ENCODE measurements at places on chromosomes 16 and 17.

DNA sequence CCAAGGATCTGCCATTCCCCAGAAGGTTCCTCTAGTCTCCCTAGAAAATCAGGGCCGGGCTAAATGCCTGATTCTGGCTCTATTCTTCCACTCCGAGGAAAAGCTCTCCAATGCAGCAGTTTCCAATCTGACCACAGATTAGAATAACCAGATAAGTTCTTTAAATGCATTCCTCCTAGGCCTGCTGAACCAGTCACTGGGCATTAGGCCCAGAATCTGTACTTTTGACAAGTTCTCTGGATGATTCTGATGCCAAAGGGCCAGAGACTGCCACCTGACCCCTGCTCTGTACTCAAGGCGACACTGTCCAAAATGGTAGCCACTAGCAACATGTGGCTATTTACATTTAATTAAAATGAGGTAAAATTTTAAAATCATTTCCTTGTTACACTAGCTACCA lies 22.3 kb downstream of the MAP3K14 start:
- DNase-seq, result no peak

- DNase-seq, result no peak
Measured at GRCh38 chr16:57797526-57798266, 4.6 kb downstream of the KIFC3 start.

DNA sequence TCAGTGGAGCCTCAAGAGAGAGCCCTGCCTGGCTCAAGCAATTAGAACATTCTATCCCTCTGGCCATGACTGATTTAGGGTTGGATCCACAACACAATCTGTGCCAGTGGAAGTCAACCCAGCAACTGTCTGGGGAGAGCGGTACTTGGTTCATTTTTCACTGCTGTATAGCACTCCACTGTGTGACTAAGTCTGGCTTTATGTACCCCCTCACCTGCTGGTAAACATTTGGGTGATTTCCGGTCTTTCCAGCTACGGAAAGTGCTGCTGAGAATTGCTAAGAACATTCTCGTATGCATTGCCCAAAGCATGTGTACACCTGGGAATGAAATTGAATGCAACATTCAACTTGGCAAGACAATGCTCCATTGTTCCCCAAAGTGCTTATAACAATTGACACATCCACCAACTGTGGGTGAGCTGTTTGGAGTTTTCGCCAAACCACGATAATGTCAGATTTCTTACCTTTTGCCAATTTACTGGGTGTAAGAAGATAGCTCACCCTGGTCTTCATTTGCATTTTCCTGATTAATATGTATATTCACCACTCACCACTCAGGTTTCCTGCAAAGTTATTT lies 63.5 kb upstream of the MED9 start:
- no peak for DNase-seq

DNA sequence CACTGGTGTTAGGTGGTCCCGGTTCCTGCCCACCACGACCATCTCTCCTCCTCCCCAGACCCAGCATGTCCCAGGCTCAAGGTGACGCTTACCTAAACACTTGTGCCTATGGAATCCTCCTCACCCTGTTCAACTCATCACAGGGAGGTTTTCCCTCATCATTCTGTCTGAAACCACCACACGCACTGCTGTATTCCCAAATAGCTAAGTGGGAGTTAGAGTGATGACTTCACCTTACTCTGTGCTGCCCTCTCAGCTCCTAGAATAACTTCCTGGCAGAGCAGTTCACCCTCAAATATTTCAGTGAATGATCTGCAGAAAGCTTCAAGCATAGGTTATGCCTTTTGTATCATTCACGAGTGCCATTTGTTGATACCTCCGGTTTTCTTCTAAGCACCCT lies 216.5 kb downstream of the CPPED1 start:
- DNase-seq, result no peak

DNA sequence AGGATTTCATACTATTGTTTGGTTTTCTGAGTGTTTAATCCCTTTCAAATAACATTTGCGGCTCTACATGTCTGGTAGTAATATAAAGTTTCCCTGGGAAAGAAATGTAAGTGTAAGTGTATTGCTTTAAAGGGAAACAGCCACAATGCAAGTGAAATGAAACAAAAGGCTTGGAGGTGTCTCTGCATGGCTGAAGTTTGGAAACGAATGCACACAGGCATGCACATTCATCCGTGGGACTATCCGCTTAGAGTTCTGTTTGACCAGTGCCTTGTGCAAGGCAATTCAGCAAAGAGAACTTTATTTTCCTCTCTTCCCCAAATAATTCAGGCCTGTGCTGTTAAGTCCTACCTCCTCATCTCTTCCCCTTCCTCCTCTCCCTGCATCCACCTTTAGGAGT lies 56.1 kb upstream of the MRTFB start:
- no peak for DNase-seq

DNA sequence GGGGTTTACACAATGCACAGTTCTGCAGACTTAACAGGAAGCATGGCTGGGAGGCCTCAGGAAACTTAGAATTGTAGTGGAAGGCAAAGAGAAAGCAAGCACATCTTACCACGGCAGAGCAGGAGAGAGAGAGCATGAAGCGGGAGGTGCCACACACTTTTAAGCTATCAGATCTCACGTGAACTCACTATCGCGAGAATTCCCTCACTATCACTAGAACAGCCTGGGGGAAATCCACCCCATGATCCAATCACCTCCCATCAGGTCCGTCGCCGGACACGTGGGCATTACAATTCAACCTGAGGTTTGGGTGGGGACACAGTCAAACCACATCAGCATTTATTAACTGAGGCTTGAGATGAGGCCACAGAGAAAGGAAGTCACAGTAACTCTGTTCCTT lies 326.7 kb downstream of the C16orf95 start:
- no peak for DNase-seq

- DNase-seq, result no peak
Measured at GRCh38 chr16:88005181-88005581, 53.9 kb downstream of the BANP start.

- no peak for DNase-seq
Measured at GRCh38 chr17:70239391-70239826, 70.1 kb downstream of the KCNJ2 start.

GRCh38 chr16:9340526-9341256 lies 249.2 kb downstream of the HAPSTR1 start:
- no peak for DNase-seq

DNA sequence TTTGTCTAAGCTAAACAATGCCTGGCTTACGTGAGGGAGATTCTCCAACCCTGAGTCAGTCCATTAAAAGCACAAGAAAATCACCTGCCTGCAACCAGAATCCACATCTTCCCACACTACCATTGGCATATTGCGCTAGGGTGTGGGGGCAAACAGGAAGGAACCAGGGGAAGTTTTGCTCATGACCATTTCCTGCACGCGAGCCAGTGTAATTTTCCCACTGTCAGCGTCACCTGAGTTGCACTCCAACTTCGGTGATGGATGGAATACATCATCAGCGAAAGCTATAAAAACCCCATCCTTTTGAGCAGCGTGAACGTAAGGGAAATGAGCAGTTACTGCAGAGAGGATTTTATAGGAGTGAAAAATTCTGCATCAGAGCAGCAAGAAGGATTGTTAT lies 167.9 kb upstream of the NOL11 start:
- DNase-seq, result no peak

DNA sequence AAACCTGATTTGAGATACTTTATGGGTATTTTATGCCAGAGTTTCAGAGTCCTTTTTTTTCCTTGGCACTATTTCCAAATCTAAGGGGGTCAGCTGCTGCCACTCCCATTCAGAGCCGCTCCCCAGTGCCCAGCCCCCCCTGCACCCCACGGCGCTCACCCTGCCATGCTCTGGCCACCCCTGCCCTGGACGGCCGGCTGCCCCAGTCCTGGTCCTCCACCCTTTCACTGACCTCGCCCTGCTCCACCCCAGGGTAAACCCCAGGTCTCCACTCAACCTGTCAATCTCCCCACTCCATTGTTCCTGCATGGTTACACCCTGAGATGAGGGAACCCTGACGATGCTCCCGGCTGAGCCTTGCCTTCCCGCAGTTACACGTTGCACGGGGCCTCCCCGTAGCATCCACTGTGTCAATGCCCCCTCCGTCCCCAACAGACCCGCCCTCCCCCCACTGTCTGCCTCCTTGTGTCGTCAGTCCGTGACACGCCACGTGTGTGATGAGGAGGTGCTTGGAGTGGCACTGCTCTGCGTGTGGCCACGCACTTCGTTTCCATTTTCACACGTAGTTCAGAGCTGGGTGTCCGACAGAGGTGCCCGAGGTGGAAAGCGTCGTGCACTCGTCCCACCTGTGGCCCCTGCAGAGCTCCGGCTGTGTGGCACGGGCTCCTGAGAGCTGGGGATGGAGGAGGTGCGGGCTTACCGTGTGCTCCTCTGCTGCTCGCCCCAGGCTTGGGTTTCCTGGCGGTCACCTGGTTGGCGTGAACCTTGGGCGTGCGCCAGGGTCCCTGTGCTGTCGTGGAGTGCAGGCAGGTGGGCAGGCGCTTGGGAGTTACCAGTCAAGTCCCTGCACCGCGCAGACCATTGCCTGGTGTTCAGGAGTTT lies 116.5 kb downstream of the BANP start:
- no peak for DNase-seq

GRCh38 chr16:6837722-6838121 lies 494.9 kb upstream of the RBFOX1 start:
- DNase-seq, result no peak

- no peak for DNase-seq
Measured at GRCh38 chr16:46747777-46748651, at the start of gene MYLK3. MYLK3 (minus strand) TSS chr16:46748344; CDS start chr16:46748193, 151 bp downstream.

DNA sequence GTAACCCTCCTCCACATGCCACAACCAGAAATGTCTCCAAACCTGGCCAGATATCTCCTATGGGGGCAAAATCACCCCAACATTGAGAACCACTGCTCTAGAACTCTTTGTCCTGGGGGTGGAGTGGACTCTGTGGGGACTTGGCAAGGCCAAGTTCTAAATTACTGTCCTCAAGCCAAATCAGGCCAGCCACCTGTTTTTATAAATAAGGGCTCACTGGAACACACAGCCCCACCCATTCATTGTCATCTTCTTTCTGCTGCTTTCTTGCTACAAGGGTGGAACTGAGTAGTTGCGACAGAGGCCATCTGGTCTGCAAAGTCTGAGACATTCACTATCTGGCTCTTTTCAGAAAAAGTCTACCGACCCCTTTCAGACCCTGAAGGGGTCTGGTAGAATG lies 26.8 kb upstream of the TMEM220 start:
- DNase-seq, result no peak

- no peak for DNase-seq
Measured at GRCh38 chr16:70577256-70577698, 53.7 kb downstream of the SF3B3 start.

- no peak for DNase-seq
Measured at GRCh38 chr17:80212511-80212910, 7.6 kb downstream of the SGSH start.

DNA sequence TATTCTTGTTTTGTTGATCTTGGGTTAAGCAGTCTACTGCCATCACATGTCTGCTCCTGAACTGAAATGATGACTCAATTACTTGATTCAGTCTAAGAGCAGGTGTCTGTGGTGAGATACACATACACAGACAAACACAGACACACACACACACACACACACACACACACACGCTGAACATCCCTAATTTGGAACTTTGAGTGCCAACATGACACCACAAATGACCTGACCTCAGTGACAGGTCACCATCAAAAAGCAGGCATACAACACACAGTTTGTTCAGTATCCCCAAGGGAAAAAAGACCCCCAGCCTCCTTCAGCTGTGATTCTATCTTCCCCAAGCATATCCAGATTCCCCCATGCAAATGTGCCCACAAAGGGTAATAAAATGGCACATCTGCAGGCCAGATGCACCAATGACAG lies 130.1 kb upstream of the TMEM97 start:
- DNase-seq, result no peak

DNA sequence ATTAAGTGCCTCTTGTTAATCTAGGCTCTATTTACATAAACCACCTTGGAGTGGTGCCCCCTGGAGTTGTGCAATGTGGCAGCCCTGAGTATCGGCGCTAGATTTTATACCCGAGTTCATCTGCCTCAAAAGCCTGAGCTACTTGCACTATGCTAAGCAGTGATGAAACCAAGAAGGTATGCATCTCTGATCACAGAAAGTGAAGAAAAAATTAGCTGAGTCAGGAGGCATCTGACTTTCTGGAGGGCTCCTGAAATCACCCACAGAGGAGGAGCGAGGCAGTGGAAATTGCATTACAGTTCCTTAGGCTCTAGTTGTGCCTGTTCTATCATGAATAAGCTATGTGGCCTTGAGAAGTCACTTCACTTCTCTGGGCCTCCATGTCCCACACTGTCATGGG lies 80.3 kb upstream of the PSMD7 start:
- DNase-seq, result no peak

DNA sequence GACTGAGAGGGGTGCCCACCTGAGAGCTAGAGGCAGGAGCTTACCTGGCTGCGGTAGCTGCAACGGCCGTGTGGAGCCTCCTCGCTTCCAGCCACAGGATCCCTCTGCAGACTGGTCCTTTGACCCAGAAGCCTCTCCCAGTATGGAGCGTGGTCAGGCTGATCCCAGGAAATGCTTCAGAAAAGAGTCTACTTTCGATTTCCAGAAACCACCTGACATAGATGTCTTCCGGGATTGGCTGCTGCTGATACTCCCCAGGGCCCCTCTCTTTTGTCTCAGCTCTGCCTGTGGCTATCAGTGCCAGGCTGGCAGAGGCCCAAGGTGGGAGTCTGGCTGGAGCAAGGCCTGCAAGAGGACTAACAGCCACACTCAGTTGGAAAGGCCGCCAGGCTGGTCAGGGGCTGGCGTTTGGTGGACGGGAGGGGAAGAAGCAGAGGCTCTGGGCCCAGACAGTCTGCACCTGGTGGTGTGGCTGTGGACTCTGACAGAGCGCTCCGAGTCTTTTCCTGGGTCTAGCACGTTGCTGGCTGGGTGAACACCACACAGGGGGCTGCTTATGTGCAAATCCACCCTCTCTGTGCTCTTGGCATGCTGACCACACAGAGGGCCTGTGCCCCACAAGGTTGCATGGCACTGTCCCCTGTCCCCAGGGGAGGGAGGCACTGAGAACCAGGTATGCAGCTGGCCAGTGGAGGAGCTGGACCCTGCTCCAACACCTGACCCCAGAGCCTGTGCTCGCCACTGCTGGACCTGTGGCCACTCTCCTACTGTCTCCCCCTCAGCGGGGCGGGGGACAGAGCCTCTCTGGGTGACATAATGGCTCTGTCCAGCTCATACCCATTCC lies at the start of gene LGALS3BP:
Gene LGALS3BP, minus strand, starts transcription at position 144 of the 844 bp plus-strand sequence. CDS start 2,732 bp downstream, outside the sequence.
- no peak for DNase-seq

- no peak for DNase-seq
Measured at GRCh38 chr17:82025401-82026107, 2.4 kb downstream of the LRRC45 start.

GRCh38 chr16:11126399-11127054 lies 129.5 kb downstream of the SOCS1 start:
- DNase-seq, result no peak

GRCh38 chr16:81198635-81199034 lies 39.9 kb upstream of the BCO1 start:
- DNase-seq, result no peak

DNA sequence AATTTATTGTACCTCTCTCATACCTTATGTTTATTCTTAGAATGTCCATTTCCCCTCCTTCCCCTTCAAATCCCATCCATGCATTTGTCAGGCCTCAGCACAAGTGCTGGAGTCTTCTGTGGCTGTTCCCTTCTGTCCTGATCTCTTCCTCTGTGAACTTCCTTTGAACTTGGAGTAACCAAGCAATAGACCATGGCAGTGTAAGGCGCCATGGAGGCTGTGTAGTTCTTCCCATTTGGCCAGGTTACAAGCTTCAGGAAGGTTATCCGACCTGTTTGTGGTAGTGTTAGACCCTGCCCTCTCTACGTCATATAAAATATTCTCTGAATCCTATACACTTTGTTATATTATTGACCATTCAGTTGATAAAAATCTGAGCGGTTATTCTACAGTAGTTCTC lies 28.6 kb downstream of the MAP2K6 start:
- DNase-seq, result no peak

GRCh38 chr17:48021934-48022333 lies 15.7 kb downstream of the COPZ2 start:
- no peak for DNase-seq

- DNase-seq, result no peak
Measured at GRCh38 chr17:41957031-41957868, 9.3 kb upstream of the CNP start.
